ENCODE measurements at places on chromosomes 7 and 10. TPM values are rescaled to one million over a fixed set of nuclear protein-coding genes. Genes with fewer than 3 reads are reported as not detected.

DNA sequence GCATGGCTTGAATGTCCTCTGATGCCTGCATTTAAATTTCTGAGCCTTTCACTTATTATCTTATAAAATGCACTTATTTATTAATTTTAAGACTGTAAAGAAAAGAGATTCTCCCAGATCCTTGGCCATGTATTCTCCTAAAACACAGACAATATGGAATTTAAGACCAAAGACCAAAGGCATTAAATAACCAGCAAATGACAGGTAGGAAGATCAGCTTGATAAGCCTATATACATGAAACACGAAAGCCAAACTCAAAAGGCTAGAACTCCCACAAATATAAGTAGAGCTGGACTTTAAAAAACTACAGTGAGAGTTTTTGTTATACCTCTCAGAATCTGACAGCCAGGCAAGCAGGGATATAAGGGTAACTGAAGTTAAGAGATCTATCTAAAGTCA, 5.1 kb downstream of the ANXA11 start:
- no peak for DNase-seq

ALOX5 gene
- 18.7 TPM for total RNA-seq

KNDC1 gene
- total RNA-seq: 0.13 TPM

PIK3CG gene
- 0.50 TPM for total RNA-seq

GRCh38 chr7:67619175-67619574, 622.5 kb downstream of the TYW1 start:
- DNase-seq: no peak

MSMB gene
- total RNA-seq: not detected

LEP gene
- total RNA-seq: not detected

WDR86 gene
- total RNA-seq: 19.6 TPM

- DNase-seq: no peak
These were observed 16.4 kb downstream of the PRSS2 start for GRCh38 chr7:142787034-142787768.

DNA sequence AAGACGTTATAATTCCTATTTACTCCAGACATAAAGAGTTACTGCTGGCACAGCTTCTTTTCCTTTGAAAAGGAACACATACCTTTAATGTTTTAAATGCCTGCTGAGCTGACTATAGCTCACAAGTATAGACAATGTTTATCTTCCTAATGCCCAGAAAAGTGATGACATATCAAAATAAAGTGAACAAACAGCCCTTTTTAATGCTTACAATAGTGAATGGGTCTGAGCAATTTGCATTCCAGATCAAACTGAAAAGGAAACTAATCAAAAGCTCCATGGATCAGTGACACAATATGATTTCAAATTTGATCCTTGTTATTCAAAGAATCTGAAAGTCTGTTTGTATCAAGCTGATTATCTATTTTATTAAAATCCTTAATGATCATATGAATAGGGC, 233.6 kb upstream of the SEMA3E start:
- DNase-seq: no peak

CPN1 gene
- total RNA-seq: 0.07 TPM

DNA sequence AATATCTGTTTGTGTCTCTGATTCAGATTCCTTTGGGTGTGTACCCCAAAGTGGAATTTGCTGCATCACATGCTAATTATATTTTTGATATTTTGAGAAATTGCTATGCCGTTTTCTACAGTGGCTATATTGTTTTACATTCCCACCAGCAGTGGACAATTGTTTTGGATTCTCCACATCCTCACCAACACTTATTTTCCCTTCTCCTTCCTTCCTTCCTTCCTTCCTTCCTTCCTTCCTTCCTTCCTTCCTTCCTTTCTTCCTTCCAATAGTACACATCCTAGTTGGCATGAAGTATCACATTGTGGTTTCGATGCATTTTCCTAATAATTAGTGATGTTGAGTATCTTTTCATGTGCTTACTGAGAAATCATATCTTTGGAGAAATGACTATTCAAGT, 535.5 kb downstream of the SH2D4B start:
- no peak for DNase-seq

- no peak for DNase-seq
These were observed 26.7 kb downstream of the ZCWPW1 start for GRCh38 chr7:100401811-100402210.

- no peak for DNase-seq
These were observed 152.1 kb upstream of the LYZL2 start for GRCh38 chr10:30781670-30782121.

DNA sequence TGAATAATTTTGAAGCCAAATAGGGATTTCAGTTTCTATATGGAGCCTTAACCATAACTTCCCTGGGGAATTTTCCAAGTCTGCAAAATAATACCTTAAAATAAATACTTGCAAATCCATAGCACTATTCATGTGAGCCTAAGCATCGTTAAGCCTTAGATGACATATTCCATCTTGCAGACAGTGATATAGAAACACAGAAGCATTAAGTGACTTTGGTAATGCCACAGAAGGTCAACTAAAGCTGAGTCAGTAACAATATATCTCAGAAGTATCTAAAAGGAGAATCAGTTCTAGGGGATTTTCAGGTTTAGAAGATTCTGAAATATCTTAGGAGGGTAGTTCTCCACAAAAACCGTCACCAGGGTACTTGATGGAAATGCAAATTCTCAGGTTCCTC, 163.4 kb upstream of the COL1A2 start:
- DNase-seq: no peak

GRCh38 chr7:4205828-4206227, 476.3 kb upstream of the FOXK1 start:
- no peak for DNase-seq

SUGCT gene
- total RNA-seq: 4.0 TPM

DNA sequence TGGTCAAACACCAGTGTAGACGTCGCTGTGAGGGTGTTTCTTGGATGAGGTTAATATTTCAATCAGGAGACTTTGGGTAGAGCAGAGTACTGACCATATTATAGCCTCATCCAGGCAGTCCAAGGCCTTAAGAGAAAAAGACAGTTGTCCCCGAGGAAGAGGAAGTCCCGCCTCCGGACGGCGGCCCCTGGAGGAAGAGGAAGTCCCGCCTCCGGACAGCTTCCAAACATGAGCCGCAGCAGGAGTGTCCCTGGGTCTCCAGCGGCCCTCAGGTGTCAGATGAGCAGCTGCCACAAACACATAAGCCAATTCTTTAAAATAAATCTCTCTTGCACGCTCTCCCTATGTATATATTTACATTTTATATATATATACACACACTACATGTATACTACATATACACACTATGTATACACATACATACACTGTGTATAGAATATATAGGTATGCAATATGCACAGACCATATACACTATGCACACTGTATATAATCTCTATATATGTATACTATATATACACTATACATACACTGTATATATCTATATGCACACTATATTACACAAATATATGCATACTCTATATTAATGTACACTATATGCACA, 37.5 kb downstream of the PWWP2B start:
- DNase-seq: no peak
